Stimulated activated CD8-positive, alpha-beta memory T cell treated with anti-CD3 and anti-CD28 coated beads, Interleukin-4, amount 100 ng/mL, for 48 hours (primary cell): ENCODE measurements at places on chromosomes 2 and 18.

DNA sequence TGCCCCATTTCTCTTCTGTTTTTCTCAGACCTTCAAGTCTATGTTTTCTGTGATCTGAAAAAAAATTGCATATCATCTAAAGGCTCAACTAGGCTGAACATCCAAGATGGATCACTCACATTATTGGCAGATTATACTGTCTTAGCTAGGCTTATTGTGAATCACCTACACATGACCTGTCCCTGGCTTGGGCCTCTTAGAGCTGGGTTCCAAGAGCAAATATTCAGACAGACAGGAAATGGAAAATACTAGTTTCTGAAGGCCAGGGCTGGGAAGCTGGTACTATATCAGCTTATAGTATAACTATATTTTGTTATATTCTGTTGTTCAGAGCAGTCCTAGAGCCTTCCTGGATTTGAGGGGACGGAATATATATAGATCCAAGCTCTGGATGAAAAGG lies 90.3 kb downstream of the PIK3C3 start:
- no peak for DNase-seq

DNA sequence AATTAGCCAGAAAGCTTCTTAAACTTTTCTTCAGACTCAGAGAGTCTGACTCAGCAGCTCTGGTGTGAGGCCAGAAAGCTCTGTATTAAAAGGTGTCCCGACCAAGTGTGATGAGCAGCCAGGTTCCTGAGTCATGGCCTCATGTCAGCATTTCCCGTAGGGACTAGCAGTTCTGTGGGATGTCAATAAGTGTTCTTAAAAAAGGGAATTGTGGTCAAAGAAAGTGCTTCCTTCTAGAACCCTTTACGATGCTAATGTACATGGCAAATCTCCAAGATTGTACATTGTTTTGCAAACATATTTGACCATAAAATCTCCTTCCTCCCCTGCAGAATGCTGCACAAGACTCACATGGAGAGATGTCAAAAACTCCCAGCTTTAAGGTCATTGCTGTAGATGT lies 80.1 kb downstream of the PLA2R1 start:
- no peak for DNase-seq

DNA sequence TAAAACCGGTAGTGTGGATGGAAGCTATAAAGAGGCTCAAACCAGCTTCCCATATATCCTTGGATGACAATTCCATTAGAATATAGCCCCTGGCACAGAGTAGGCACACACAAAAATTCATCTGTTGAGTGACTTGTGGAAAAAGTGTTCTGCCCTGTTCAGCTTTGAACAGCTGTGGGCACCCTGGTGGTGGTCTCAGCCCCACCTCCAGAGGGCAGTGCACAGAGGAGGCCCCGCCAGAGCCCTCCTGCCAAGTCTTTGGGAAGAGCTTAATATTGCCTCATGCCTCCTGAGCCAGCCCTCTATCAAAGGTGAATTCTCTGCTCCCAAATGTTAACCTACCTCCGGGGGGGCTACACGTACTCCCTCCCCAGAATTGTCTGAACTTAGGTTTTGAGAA lies 30.4 kb downstream of the EPAS1 start:
- no peak for DNase-seq

DNA sequence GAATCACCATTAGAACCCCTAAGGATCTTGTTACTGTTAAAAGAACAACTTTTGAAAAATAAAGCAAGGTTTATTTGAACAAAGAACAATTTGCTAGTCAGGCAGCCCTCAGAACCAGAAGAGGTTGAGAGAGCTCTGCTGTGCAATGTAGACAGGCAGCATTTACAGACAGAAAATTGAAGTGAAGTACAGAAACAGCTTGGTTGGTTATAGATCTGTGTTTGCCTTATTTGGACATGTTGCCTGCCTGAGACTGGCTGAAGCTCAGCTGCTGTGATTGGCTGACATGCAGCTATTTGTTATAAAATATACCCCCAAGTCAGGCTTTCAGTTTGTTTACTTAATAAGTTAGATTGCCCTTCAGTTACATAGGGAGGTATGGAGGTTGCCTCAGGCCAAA lies 12.5 kb downstream of the MSTN start:
- no peak for DNase-seq
